ENCODE measurements at places on chromosomes 5 and 9. TPM values are rescaled to one million over a fixed set of nuclear protein-coding genes. Genes with fewer than 3 reads are reported as not detected.

ZNG1C gene
- total RNA-seq, result 3.8 TPM

INSL4 gene
- not detected for total RNA-seq

MOB3B gene
- 9.7 TPM for total RNA-seq

MAMDC4 gene
- 4.2 TPM for total RNA-seq

LHX6 gene
- 5.0 TPM for total RNA-seq

BTNL3 gene
- total RNA-seq, result not detected

NME5 gene
- 0.26 TPM for total RNA-seq

GRCh38 chr5:38456657-38457399 lies 99.6 kb downstream of the LIFR start:
- no peak for DNase-seq

DNA sequence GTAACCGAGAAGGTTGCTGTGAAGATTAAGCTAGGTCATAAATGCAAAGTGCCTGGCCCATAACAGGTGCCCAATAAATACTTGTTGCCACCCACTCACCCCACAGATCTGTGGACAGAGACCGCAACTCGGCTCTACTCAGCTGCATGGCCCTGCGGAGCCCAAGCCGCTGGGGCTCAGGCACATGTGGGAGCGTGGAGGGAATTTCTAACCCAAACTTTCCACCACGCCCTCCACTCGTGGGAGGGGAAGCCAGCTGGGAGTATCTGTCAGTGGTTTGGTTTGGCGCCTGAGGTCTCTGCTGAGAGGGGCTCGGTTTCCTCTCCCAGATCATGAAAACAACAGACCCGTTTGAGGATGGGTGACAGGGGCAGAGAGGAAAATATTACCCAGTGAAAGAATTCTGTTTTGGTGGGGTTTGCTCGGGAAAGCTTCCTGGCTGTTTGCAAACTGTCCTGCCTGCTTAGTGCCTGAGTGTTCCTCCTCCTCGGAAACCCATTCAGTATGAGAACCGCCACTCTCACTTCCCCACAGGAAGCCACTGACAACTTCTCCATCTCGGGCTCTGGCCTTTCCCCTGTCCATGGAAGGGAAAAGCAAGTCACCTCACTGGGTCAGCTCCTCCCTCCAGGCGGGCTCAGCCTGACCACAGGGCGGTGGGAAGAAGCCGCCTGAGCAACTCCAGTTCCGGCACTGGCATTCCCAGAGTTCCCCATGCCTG lies 60.1 kb downstream of the RGS3 start:
- DNase-seq, result no peak

- peak; percentile 58 for DNase-seq
These were observed 2.8 kb downstream of the IL3 start for GRCh38 chr5:132063090-132063911.

DNA sequence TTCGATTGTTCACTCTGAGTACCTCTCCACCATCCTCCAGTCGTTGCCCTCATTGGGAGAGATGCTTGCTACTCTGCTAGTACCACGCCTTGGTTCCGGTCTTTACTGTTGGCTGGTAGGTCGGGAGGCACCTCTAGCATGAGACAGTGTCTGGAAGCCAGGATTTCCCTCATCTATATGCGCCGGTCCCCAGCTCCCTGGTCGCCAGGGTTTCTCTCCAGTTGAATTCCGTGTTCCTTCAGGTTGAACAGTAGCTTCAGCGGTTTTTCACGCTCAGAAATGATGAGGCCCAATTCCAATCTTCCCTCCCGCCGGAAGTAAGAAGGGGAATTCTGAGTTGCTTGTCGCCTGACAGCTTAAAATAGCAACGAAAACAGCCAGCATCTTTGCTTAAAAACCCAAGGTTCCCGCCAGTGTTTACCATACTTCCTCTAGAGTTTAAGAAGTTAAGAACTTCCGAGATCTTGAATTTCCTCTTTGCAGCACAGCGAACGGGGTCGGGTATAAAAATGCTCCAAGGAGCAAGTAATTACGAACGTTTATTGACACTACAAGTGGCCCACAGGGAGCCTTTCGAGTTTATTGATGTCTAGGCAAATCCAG lies 1.3 kb upstream of the ST8SIA4 start:
- DNase-seq, result no peak

- no peak for DNase-seq
These were observed 103.2 kb downstream of the MACROH2A1 start for GRCh38 chr5:135295852-135296251.

GRCh38 chr9:128358861-128359260 lies 12.3 kb upstream of the URM1 start:
- DNase-seq, result no peak

DNA sequence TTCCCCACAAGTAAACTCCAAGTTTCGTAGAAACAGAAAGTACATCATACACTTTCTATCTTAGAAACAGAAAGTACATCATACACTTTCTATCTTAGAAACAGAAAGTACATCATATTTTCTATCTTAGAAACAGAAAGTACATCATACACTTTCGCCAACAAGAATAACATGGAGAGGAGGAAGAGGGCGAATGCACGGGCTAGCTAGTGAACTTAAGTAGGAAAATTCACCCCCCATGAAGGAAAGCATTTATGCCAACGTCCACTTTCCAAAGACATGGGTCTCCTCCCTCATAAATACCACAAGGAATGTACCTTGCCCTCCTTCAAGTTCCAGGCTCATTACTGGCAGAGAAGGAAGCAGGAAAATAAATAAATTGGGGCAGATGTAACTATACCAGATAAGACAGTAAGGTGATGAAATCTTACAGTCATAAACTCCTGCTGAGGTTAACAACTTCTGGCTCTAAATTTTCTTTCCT lies 64.7 kb downstream of the FRMD3 start:
- DNase-seq, result no peak

DNA sequence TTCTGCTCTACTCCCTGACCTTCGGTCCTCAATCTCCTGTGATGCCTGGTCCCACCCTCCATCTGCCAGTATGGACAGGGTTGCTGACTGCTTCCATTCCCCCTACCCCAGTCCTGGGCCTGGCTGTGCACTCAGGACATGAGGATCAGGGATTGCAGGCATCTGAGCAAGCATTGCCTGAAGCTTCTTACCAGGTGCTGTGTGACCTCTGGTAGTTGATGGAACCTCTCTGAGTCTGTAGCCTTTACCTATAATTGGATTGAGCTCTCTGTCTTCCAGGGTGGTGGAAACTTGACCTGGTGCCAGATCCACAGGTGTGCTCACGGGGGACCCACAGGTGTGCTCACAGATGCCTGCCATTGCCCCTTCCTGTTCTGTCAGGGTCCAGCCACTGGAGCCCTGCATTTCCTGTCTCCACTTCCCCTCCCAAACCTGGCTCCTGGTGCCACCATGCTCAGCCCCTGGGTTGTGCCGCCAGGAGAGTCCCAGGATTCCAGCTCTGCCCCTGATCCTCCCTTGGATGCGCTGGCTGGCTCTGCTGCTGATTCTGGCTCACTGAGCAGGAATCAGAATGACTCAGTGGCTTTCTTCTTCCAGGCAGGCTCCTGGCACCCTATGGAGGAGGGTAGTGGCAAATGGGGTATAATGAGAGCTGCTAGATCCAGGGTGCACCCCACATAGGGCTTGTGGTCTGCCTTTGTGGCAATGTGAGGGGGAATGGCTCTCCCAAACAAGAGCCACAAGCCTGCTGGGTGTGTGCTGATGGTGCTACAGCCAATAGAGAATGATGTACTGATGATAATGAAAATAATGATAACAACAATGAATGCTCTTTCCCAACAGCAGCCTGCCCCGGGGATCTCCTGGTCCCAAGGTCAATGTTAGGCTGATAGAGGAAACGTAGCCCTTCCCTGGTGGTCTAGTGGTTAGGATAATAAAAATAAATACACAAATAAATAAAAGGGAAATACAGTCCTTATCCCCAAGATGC lies 35.2 kb upstream of the PSD2 start:
- no peak for DNase-seq
